HAP-1 (cell line): ENCODE measurements at places on chromosomes 12 and 14.

GRCh38 chr12:42104087-42104486, 40.6 kb downstream of the GXYLT1 start:
- DNase-seq, result no peak

DNA sequence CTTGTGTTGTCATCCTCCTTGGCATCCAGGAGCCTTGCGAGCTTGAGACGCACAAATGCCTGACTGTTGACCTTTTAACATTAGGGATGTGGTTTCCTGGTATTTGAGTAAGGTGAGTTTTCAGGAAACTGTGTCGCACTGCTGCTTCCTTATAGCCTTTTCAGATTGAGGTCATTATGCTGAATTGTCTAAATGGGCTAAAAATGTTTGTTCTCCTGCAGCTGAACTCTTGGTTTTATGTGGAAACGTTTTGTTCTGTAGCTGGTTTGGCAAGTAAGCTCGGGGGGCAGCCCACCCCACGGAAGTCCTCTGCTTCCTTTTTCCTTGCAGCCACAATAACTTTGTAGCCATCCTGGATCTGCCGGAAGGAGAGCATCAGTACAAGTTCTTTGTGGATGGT, 5.7 kb downstream of the PRKAB1 start:
- DNase-seq, result no peak

DNA sequence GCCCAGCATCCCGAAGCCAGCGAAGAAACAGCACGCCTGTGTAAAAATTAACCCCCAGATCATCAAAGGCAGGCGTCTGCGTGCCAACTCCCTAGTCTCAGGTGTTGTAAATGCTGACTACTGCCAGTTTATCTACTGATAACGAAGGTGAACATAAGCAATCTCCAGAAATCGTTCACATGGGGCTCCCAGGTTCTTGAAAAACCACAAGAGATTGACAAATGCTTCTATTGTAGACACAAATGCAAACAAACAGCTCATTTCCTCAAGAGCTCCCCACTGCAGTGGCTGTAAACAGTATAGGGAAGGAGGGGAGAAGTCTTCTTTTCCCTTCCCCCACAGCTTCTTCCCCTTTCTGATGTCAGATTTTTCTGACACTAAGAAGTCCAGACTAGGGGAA, 5.3 kb upstream of the PLEKHG3 start:
- no peak for DNase-seq

DNA sequence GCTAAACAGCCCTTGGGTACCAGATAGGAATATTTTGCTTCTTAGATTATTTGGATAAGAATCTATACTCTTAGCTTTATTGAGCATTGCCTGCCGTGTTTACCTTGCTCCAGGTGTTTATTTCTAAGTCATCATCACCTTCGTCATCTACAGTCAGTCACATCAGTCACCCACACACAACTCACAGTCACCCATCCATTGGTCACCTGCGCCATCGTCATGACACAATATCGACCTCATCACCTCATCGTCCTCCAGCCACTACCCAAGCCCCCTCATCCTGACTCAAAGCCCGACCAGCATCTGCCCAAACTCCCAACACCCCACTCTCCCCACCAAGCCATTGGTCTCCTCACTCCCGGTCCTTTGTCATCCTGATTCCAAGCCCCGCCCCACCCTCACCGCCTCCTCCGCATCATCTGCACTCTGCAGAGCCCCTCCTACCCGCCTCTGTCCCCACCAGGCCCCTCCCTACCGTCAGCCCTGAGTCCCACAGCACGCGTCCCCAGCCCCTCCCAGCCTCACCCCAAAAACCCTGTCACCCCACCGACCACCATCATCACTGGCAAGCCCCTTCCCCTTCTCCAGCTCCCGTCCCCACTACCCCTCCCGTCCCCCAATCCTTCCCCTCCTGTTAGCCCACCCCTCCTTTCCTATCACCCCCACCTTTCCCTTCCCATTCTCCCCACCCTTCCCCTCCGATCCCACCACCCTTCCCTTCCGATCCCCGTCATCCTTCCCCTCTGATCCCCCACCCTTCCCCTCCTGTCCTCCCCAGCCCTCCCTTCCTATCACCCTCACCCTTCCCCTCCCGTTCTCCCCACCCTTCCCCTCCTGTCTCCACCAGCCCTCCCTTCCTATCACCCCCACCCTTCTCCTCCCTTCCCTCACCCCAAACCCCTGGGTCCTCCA, 9.8 kb downstream of the DLK1 start:
- no peak for DNase-seq

DNA sequence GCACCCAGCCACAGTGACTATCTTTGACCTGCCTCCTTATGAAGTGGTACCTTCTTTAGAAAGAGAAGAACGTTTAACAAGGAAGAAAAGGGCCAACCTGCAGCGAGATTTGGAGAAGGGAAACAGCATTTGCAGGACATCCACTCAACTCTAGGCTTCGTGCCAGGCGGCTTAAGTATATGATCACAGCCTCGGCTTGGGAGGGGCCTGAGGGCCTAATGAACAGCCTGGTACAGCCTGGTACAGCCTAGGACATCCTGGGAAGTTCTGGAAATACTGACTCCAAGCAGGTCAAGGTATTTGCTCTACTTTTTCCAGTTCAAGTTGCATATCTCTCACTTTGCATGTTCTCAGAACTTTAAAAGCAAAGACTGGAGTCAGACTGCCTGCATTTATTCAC, 16.1 kb downstream of the HCAR2 start:
- no peak for DNase-seq

DNA sequence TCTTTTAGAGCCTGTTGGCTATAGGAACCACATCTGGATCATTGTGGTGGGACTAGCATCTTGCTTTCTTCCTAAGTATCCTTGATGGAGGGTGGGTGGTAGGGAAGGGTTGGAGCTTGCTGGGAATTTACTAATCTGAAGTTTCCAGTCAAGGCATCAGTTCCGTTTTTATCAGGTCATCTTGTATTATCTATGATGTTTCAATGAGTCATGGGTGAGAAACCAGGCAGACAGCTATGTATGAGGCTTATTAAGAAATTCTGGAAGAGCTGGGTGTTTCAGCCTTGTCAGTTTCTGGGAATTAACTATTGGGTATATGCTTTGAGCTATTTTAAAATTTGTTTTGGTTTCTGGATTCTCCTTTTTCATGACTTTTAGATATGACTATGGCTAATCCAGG, 11.3 kb downstream of the TSFM start:
- DNase-seq, result no peak

- no peak for DNase-seq
Measured at GRCh38 chr12:100868487-100868886, 73.9 kb downstream of the ANO4 start.

DNA sequence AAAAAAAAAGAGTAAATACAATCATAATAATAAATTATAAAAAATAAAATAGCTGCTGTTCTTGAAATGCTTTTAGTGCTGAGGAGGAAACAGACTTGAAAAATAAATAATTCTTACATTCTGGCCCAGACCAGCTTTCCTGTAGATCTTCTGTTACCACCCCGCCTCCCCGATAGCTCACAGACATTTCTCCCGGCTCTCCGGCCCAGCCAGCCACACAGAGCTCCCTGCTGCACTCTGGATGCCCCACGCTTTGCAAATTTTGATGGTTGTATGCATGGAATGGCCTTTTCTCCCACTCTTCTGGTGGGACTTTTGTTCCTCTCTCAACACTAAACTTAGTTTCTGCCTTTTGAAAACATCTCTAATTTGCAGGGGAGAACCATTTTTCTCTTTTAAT, 249.3 kb downstream of the ATP23 start:
- DNase-seq, result no peak

DNA sequence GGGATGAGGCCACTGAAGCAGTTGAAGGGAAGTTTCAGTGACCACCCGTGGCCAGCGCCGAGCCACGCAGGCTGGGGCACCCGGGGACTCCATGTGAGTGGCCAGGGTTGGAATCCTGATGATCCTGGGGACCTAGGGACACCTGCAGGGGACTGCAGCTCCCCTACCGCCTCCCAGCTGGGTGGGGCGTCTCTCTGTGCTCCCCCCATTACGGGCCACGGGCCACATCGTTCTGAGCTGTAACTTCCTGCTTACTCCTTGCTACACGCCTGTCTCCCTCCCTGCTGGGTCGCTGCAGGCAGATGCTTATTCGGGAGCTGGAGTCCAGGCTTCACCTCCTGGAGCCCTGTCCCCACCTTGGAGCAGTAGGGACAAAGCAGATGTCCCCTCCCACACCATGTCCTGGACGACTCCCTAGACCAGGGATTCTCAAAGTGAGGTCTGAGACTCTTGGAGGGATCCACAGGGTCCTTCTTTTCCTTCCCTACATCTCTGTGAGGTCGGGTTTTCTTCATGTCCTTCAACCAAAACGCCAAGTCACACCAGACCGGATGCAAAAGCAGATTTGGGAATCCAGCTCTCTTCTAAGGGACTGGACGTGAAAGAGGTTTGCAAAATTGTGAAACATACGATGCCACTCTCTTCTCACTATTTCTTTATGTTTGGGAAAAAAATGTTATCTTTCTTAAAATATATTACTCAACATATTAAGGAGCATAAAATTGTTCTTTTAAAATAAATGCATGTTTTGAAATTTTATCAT, 85.9 kb upstream of the NCOR2 start:
- DNase-seq, result no peak

DNA sequence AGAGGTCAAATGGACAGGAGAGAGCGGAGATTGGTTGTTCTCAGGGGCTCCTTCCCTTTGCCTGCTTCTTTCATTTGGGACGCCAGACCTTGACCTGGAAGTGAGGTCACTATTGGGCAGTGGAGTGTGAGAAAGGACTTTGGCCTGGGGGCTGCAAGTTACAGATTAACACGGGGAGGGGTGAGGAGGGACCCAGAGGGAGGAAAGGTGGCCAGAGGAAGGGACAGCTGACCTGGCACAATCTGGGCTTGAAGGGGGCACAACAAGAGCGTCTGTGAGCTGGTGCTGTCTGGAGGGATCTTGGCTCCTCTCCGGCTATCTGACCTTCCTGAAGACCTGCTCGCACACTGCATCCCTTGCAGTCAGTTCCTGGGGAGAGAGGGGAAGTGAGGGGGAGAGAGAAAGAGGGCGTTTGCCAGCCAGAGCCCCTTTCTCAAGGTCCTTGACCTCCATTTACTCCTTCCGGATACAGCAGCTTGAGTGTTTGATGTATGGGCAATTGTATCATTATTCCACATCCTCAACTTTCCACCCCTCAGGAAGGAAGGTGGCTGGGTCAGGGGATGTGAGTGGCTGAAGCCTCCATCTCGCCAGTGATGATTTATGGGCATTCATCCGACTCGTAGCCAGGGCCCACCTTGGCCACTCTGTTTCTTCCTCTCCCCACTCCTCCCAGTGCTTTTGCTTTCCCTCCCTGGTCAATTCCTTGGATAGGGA, 4.7 kb downstream of the RBP5 start:
- DNase-seq, result no peak

DNA sequence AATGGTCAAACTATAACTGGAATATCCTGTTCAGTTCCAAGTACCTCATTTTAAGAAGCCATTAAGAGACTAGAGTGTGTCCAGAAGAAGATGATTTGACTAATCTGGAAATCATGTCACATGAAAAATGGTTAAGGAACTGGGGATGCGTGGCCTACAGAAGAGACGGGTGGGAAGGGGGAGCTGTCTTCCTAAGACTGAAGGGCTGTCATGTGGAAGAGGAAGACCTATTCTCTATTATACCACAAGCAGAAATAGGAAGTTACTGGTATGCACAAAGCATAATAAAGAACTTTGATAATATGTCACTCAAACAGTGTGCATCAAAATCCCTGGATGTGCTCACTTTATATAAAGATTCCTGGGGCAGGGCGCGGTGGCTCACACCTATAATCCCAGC, 50.3 kb downstream of the HECTD4 start:
- DNase-seq, result no peak

GRCh38 chr12:106112145-106112821, 26.5 kb downstream of the NUAK1 start:
- no peak for DNase-seq

DNA sequence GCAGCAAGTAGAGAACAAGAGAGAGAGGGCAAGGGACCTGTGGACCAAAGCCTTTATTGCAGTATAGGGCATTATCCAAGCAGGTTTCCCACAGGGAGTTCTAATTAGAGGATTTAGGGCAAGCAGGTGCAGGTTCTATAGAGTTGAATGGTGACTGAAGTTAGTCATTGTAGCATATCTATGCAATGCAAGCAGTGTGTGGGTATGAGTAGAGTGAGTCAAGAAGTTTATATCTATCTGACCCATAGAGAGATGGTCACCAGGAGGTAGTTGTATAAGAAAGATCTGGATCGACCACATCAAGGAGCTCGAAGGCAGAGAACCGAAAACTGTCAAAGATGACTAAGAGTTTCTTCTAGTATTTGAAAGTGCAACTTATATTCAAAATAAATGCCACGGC, 167.3 kb downstream of the PLCZ1 start:
- DNase-seq, result no peak

DNA sequence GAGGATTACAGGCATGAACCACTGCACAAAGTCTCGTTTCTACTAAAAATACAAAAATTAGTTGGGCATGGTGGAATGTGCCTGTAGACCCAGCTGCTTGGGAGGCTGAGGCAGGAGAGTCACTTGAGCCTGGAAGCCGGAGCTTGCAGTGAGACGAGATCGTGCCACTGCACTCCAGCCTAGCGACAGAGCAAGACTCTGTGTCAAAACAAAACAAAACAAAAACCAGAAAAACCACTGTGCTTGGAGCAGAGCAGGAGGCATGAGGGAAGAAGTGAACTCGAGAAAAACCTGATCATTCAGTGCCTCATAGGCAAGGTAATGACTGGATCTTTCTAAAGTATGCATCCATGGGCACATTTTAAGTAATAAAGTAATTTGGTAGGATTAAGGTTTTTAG, 487.8 kb downstream of the KCNH5 start:
- DNase-seq, result no peak

- DNase-seq, result peak; percentile 28
Measured at GRCh38 chr12:12376646-12377448, 20.0 kb downstream of the BORCS5 start.

GRCh38 chr12:38587594-38587993, 271.0 kb downstream of the ALG10B start:
- no peak for DNase-seq

DNA sequence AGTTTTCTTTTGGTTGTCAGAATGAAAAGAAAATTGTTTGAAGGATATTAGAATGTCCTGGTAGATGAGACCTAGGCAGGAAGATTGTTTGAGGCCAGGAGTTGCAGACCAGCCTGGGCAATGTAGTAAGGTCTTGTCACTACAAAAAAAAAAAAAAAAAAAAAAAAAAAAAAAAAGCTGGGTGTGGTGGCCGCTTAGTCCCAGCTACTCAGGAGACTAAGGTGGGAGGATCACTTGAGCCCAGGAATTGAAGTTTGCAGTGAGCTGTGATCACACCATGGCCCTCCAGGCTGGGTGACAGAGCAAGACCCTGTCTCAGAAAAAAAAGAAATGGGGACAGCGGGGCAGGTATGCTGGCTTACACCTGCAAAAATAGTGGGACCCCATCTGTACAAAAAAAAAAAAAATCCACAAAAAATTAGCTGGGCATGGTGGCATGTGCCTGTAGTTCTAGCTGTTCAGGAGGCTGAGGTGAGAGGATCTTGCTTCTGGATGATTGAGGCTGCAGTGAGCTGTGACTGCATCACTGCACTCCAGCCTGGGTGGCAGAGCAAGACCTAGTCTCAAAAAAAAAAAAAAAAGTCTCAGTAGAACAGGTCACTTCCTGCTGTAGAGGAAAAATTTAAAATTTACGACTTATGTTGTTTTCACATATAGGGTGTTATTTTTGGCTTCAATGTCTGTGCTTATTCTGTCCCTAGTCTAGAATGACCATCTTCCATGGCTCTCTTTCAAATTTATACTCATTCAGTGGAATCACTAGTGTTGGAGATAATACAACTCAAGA, 70.7 kb downstream of the PPHLN1 start:
- no peak for DNase-seq

GRCh38 chr14:103522649-103523574, at the start of gene CKB:
Gene CKB (minus strand): TSS chr14:103522830. CDS start chr14:103522493, 337 bp downstream.
- DNase-seq, result peak; percentile 85

- DNase-seq, result no peak
Measured at GRCh38 chr12:122265886-122266229, 436 bp downstream of the VPS33A start.
